Activated CD4-positive, alpha-beta T cell treated with anti-CD3 and anti-CD28 coated beads, Interleukin-2, amount 50 U/mL, for 1 hour (primary cell): ENCODE measurements at places on chromosomes 1 and 21.

DNA sequence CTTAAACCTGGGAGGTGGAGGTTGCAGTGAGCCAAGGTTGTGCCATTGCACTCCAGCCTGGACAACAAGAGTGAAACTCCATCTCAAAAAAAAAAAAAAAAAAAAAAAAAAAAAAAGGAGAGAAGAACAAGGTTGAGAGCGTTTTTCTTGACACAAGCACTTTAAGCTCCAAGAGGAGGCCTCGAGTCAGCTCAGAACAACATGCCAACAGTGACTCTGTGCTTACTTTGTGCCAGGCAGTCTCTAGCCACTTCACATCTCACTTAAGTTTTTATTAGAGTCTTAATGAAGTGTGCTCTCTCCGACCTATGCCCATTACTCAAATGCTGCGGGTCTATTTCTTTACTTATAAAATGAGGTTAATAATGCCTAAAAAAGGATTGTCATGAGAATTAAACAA lies 13.0 kb downstream of the ATP1A1 start:
- DNase-seq = no peak

DNA sequence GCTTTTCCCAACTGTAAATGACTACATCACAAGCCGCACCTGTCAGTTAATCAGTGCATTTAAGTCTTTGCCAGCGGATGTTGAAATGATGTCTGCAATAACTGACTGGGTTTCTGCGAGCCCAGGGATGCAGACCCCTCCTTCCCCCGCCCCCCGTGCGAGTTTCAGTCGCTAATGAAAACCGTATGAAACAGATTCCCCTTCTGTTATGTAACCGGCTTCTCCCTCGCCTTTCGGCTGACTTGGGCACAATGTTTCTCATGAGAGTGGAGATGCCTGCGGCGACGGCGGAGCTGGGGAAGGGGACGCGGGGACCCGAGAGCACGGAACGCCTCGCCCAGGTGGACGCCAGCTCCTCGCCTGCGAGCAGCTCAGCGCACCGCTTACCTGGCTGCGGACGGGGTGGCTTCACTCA lies 753 bp downstream of the KCNJ6 start:
- DNase-seq = no peak

GRCh38 chr1:172477741-172478140 lies 33.9 kb upstream of the PIGC start:
- DNase-seq = no peak

DNA sequence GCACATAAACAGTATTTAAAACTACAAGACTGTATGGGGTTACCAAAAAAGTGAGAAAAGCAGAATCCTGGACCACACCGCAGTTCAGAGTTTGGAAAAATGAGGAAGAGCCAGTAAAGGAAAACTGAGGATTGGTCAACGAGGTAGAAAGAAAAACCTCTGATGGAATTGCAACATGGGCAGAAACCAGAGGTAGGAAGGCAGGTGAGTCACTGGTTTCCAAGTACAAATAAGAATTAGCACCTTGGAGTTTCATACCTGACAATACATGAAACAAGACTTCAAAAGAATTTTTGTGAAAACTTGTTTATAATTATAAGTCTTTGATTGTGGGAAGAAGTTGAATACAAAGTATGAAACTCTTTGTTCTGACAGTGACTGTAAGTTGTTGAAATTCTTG lies 533.7 kb upstream of the DAB1 start:
- DNase-seq = no peak

GRCh38 chr1:151054971-151055547 lies 4.4 kb downstream of the CDC42SE1 start:
- no peak for DNase-seq

DNA sequence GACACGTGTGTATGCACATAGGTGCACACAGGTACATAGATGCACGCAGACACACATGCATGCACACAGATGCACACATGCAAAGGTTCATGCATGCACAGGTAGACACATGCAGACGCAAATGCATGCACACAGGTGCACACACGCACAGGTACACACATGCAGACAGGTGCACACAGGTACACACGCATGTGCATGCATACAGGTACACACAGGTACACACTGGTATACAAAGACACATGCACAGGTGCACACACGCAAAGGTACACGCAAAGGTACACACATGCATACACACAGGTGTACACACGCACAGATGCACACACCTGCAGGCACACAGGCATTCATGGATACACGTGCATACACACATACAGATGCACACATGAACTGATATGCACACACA lies 8.8 kb downstream of the NOC2L start:
- DNase-seq = no peak

- no peak for DNase-seq
These were observed 4.4 kb upstream of the FMO2 start for GRCh38 chr1:171180670-171181069.

DNA sequence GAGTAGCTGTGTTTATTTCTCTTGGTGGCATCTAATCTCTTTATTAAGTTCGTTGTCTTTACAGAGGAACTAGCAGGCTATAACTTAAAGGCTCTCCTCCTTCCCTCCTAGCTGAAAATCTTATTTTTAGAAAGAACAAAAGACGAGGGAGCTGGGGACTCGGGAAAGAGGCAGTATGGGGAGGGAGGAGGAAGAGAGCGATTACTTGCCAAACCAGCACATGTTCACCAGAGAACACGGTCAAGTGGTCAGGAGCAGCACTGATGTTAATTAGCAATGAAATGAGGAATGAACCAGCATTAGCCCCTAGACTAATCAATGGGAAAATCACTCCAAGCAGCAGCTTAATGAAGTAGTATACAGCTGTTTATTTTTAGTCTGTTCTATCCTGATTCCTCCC lies 171.3 kb upstream of the ESRRG start:
- DNase-seq = no peak

DNA sequence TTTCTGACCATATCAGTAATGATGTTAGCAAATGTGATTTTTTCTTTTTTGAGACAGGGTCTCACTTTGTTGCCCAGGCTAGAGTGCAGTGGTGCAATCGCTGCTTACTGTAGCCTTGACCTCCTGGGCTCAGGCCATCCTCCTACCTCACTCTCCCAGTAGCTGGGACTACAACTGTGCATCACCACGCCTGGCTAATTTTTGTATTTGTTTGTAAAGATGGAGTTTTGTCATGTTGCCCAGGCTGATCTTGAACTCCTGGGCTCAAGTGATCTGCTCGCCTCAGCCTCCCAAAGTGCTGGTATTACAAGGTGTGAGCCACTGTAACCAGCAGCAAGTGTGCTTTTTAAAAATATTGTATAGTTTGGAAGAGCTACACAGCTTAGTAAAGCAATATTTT lies 4.1 kb upstream of the CFAP107 start:
- no peak for DNase-seq

DNA sequence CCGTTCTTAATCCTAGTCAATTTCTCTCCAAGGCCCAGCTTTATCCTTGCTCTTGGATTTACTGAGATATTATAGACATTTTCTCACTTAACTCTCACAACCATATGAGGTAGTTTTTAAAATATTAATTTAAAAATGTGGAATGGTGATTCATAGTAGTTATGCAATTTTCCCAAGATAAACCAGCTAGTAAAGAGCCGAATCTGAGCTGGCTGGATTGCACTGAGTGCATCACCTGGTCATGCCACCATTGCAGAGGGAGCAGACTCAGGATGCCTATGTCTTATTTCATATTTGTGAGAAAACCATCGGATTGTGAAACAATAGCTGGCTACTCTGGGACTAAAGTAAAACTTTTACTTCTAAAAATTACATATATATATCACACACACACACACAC lies 494.0 kb downstream of the KCNT2 start:
- DNase-seq = no peak

DNA sequence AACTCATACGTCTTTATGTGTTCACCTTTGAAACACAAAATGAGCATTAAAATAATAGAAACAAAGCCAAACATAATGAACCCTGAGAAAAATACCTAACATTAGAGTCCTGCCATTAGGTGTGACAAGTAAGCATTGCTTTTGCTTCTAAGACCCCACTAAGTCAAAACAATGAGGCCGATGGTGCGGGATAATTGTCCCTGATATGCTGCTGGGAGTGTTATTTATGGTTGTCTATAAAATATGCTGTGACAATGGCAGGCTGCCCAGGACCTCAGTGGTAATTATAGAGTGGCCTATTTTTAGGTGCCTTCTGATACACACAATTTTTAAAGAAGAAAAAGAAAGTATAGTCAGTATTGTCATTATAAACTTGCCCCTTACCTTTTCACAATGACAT lies 1423.1 kb downstream of the AMY1C start:
- no peak for DNase-seq

DNA sequence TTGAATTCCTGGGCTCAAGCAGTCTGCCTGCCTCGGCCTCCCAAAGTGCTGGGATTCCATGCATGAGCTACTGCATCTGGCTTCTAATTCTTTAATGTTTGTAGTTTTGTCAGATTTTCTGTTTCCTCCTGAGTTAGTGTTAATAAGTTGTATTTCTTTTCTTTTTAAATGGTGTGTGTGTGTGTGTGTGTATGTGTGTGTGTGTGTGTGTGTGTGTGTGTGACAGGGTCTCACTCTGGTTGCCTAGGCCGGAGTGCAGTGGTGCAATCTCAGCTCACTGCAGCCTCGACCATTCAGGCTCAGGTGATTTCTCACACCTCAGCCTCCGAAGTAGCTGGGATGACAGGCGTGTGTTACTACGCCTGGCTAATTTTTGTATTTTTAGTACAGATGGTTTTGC lies 50.2 kb downstream of the ADARB1 start:
- no peak for DNase-seq

- peak; percentile 9 for DNase-seq
These were observed 884 bp downstream of the PHACTR4 start for GRCh38 chr1:28370239-28371009.

GRCh38 chr1:59083946-59084865 lies 212.7 kb upstream of the FGGY start:
- no peak for DNase-seq

DNA sequence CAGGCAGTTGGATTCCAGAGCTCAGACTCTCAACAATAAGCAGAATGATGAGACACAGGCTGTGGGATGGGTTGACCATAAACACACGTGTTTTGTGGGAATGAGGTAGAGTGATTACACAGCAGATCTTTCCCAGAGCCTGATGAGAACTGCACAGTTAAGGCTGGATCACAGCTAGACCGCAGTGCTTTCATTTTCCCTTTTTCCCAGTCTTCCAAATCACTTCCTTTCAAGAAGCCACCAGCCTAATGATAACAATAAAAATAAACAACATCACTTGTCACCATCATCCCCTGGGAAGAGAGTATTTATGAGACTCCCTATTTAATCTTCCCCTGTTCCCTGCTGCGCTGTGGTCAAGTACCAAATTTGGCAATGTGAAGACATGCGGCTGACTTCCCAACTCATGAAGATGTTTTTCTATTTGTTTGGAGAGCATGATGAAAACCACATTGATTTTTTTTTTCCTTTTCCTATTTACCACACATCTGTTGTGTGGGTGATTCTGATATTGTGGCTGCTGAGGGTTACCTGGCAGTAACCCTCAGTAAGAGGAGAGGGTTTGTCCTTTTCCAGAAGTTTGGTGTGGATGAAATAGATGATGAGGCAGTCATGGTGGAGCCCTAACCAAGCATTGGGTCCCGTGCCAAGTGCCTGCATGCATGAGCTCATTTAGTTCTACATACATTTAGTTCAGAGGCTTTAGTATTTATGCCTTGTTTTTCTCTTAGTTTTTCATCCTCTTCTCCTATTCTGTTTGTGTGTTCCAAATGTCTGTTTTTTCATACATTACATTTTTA lies 248.9 kb upstream of the HOOK1 start:
- DNase-seq = no peak

DNA sequence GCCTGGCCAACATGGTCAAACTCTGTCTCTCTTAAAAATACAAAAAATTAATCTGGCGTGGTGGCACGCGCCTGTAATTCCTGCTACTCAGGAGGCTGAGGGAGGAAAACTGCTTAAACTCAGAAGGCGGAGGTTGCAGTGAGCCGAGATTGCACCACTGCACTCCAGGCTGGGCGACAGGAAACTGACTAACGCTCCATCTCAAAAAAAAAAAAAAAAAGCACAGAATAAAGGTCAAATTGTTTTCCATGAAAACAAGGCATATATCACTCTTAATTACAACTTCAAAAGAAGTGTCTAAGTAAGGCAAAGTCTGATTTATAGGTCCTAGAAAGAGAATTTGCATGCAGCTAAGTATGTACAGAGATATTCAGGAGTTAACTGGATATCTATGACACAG lies 25.6 kb downstream of the EYA3 start:
- DNase-seq = peak; percentile 6

DNA sequence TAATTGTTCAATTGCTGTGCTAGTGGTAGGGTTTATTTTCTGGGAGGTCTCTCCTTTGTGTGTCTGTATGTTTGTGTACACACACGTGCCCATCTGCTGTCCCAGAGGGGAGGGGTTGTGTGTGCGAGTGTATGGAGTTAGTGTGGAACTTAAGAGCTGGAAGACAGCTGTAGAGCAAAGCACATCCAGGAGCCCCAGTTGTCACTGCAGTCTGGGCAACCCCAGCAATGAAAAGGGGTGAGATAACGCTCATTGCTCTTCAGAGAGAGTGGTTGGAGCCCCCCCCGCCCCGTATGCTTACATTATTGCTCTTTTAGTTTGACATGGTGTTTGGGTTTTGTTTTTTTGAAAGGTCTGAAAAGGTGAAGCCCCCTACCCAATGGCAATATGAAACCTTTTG lies 36.9 kb downstream of the NCF2 start:
- no peak for DNase-seq

- no peak for DNase-seq
These were observed 25.6 kb upstream of the A3GALT2 start for GRCh38 chr1:33346533-33346926.

DNA sequence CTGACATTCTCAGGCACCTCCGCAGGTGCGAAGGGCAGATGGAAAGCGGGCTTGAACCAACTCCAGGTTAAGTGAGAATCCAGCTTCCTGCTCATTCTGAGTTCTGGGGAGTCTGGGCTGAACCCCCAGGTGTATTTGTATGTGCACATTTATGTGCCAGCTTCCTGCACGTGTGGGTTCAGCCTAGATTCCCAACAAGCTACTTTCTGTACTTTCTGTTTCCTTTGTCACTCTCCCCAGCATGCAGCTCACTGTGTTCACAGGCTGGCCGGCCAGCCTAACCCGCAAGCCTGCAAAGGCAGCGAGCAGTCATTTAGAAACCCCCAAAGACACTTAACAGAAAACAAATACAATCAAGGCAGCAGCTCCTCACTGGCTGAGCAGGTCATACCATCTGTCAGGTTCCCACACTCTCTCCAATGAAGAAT lies 1.3 kb upstream of the IL19 start:
- DNase-seq = peak; percentile 23

GRCh38 chr1:204989266-204990058 lies 53.5 kb upstream of the CNTN2 start:
- DNase-seq = peak; percentile 47

GRCh38 chr1:233951804-233952203 lies 47.3 kb downstream of the SLC35F3 start:
- no peak for DNase-seq
